ENCODE measurements at places on chromosomes 3 and 15. TPM values are rescaled to one million over a fixed set of nuclear protein-coding genes. Genes with fewer than 3 reads are reported as not detected.

DNA sequence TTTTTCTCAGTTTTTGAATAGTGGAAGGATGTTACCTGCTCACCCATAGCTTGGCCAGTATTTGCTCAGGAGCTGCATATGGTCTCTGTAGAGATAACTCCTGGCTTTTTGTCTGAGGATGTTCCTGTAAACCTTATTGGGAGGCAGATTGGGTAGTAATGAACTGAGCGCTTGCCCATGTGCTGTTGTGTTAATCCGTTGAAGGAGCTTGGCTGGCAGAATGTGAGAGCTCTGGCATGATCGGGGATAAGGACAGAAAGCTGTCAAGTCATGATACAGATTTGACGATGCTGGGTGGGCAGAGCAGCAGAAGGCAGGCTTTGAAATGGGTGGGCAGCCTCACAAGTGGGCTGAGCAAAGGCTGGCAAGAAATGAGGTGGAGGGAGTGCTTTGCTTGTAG is 27.4 kb downstream of the SH3GL3 start:
- H3K27ac ChIP-seq = no peak overlapping the region
- peaks cover 8% of the 10 kb centered on the region for H3K4me1 ChIP-seq
- no peaks in the 10 kb centered on the region for H3K27me3 ChIP-seq
- no peak overlapping the region for H3K4me3 ChIP-seq

CKMT1A gene
- total RNA-seq = not detected

DNA sequence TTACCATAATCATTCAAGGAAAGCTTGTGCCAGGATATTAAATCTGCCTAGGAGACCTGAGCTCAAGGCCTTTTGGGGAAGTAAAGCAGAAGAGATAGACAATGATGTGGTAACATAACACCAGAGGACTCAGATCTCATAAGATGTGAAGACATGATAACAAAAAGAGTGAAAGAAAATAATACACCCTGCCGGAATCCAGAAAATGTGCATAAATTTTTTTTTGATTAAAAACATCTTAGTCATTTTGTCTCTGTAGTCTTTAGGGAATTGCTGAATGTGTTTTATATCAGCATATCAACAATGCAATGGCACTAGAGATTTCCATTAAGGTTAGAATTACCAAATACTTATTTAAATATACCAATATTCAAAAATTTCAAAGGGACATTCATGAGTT is 326.8 kb upstream of the ROBO1 start:
- H3K36me3 ChIP-seq = no peaks in the 10 kb centered on the region
- no peak overlapping the region for H3K4me3 ChIP-seq
- H3K27ac ChIP-seq = no peak overlapping the region
- H3K4me1 ChIP-seq = no peaks in the 10 kb centered on the region
- H3K27me3 ChIP-seq = no peaks in the 10 kb centered on the region

DNA sequence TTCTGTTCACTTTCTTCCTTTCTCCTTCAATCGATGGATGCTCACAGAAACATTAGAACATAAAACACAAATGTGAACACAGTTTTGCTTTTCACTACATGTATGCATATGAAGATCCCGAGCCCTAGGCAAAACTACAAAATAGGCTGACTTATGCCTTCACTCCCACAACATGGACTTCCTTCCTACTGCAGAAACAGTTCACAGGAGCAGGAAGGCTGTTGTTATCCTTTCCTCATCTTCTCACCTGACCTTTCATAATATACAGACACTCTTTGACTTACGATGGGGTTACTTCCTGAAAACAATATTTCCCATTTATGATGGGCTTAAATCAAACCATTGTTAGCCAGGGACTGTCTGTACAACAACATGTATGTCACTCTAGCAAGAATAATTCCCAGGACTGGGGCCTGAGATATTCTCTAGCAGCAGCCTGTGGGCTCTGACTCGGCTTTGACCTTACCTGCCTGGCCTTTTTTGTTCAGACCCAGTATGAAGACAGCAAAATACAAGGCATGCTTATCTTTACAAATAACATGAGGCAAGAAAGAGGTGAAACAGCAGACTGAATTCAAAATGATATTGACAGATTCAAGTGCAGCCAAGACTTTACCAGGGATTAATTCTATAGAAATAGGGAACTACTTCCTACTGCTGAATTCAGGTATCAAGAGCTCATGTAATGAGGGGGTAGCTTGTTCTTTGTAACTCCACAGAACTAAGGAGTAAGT is 51.8 kb upstream of the PLXND1 start:
- no peak for DNase-seq
- peaks cover 27% of the 10 kb centered on the region for H3K4me1 ChIP-seq
- H3K27ac ChIP-seq = peak overlapping the region; percentile 27
- no peaks in the 10 kb centered on the region for H3K27me3 ChIP-seq
- no peak overlapping the region for H3K4me3 ChIP-seq
